ENCODE measurements at places on chromosomes 5 and 9.

- DNase-seq = no peak
Observed at GRCh38 chr5:179336871-179337795, 8.1 kb downstream of the ADAMTS2 start.

DNA sequence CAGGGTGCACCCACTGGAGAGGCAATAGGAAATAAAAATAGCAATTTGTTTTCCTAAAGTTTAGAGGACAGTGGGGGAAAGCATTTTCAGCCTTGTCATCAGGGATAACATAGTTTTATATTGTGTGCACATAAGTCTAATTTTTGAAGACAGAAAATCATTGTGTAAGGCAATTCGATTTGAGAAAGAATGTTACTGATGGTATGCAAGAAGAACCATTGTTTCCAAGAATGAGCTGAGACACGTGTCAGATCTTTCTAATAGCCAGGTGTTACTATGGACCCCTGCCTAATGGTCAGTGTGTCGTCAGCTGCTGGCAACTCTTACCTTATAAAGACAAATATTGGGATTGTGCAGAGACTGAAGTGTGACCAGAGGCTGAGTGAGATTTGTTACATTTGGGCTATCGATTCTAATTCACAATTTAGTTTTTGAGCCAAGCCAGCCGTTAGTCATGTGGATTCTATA, 67.1 kb upstream of the PPP2R2B start:
- DNase-seq = no peak

- DNase-seq = no peak
Observed at GRCh38 chr5:1910861-1911772, 28.4 kb upstream of the IRX4 start.

DNA sequence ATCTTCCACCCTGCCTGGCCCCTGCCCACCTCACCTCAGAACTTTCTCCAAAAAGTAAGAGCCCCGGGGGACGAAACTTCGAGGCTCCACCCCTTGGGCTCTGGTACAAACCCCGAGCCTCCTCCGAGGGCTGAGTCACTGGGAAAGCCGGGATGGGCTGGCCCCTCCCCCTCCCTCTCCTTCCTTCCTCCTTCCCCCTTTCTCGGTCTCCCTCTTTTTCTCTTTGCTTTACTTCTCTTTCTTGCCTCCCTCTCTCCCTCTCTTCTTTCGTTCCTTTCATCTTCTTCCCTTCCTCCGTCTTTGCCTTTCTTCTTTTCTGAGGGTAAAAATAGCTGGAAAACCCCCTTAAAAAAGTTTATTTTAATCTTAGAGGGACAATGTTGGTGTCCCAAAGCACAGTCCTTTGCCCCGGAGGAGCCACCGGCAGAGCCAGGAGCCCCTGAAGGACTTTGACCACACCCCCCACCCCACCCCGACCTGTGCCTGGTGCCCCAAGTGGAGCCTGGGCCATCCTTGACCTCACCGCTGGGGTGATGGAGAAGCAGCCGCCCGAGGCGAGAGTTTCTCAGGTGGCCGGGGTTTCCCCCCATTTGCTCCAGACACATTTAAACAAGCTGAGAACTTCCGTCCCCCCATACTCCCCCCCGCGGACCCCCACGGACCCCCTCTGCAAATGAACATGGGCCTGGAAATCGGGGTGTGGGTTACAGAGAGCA, 5.7 kb upstream of the NOTCH1 start:
- DNase-seq = no peak

DNA sequence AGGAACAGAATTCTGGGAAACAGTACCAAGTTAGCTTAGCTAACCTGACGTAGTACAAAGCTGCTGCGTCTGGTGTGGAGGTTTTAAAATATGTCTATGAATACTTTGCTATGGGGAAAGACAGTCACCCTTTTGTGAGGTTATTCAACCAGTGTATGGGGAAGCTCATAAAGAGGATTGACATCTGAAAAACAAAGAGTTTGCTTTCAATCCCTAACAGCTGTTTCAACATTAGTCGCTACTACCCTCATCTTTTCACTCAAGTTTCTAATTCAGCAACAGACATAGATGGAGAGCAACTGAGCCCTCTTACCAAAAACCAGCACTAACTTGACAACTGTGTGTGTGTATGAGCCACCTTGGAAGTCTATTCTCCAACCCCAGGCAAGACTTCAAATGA, 7.8 kb upstream of the MSANTD3 start:
- no peak for DNase-seq

GRCh38 chr5:113581388-113581787, 67.9 kb downstream of the YTHDC2 start:
- no peak for DNase-seq

DNA sequence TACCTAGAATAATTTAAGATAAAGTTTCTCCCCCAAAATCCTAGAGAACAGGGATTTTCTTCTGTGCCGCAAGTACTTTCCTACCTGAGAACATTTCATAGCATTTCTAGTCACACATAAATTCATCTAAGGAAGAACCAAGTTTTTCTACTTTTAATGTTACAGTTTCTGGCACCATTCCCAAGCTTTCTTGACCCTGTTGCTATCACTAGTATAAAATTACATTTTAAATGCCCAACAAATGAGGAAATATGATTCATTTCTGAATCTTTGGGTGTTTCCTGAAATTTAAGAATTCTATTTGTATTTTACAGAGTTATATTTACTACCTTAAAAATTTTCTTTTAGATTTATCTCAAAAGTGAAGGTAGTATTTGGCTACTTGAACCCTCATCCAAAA, 137.8 kb downstream of the LPAR1 start:
- DNase-seq = no peak

DNA sequence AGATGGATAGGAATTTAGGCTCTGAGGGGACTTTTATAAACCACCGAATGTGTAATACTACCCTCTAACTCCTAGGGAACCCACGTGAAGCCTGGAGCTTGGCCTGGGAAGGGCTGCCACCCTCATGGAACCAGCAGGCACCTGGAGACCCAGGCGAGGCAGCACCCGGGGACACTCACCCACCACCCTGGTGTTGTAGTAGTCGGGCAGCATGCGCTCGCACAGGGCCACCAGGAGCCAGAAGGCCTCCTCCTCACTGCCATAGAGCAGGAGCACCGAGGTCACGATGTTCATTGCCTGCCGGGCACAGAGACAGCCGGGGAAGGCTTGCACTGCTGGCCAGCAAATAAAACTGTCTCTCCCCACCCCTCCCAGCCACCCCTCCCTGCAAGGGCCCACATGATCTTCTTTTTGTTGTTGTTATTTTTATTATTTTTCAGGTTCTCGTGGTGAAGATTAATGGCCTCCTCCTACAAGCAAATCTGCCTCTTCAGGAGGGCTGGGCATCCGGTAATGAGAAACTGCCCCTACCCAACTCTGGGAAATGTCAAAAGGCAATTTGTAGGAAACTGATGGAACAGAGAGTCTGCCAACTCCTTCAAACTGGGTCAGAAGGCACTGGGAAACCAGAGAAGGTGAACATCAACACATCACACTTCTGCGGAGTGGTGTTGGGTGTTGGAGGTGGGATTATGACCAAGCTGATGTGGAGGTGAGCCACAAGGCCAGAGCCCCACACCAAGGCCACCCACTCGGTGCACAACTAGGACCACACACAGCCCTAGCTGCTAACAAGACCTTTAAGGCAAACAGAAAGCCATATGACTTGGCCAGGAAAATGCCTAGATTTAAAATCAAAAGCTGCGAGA, 17.4 kb upstream of the MRNIP start:
- DNase-seq = no peak

DNA sequence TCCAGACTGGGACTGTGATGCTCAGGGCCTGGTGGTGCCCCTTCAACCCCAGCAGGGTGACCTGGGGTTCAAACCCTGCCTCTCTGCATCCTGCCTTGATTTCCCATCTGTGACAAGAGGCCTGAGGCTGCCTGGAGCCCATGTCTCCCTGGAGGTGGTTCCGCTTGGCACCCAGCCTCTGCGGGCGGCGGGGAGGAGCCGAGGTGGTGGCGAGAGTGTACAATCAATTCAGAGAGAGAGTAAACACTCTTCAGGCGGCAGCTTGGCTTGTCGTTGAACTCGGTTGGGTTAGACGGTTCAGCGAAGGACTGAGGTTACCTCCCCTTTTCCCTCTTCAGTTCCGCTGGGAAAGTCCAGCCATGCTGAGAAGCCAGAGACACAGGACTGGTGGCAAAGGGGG, 39.3 kb downstream of the NTNG2 start:
- DNase-seq = no peak

DNA sequence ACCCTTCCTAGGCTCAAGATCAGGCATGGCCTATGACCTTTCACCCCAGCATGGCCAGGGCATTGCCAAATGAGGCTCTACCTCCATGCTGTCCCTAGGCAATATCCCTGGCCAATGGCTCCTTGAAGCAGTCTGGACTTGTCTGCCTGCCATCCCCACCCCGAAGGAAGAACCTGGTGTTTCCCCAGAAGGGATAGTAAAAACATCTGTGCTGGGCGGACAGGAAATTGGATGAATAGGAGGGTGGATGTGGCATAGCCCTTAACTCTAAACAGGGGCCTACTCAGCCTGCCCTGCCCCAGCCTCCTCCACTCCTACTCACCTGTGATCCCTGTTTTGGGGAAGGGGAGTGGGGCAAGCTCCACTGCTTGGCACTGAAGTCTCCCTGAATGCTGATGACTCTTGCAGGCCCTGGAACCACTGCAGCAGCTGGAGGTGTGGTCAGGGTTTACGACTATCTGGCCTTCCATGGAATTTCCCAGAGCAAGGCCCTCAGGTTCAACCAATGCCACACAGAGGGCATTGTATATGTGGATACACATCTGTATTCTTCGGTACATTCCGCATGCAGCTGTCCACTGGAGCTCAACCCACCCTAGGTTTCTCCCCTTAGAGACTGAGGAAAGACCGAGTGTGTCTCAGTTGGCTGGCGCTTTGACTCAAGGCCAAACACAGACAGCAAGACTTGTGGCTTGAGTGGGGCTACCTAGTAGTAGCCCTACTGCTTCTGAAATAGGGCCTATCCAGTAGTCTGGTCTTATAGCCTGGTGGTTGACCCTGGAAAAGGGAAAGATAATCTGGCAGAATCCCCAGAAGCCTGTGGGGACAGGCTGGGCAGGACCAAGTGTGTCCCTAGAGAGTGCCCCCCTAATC, 6.4 kb upstream of the P4HA2 start:
- DNase-seq = no peak

DNA sequence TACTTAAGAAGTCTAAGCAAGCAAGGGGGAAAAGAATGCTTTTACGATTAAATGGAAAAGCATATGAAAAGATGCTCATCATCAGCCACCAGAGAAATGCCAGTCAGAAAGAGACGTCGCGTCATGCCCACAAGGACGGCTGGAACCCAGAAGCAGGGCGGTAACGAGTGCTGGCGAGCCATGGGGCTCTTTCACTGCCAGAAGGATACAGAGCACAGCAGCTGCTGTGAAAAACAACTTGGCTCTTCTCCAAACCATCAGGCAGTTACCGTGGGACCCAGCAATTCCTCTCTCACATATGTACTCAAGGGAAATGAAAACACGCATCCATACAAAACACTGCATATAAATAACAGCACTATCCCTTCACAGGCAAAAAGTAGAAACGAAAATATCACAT, 95.5 kb downstream of the CAMSAP1 start:
- no peak for DNase-seq

- DNase-seq = no peak
Observed at GRCh38 chr5:116970318-116970717, 395.7 kb upstream of the SEMA6A start.

- DNase-seq = no peak
Observed at GRCh38 chr9:24614070-24614469, 68.4 kb upstream of the IZUMO3 start.

DNA sequence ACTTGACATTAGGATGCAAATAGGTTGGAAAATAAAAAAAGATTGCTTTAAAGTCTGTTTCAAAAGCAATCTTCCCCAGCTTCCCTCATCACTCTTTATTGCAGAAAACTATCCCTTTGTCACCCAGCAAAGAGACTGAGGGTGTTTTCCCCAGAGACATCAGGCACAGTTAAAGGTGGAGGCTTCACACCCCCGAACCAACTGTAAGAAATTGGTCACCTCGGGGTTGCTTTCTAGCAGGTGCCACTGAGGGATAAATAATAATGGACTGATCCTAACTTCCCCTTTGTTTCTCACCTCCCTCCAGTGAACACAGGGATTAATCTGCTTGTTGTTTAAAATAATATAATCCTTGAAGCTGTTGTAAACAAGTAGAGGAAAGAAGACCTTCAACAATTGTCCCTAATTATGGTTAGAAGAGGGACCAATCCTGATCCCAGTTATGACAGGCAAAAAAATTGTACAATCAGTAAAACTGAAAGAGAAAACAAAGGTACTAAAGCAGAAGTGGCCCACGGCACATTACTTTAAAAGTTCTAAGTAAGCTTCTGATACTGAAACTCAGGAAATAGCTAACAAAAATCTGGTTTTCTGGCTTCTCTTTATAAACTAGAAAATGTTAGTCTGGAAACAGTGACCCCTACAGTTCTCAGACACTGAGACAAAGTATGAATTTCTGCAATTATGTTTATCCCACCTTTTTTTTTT, 6.6 kb upstream of the PCSK1 start:
- DNase-seq = no peak

- no peak for DNase-seq
Observed at GRCh38 chr5:14236757-14237156, 93.6 kb downstream of the TRIO start.

DNA sequence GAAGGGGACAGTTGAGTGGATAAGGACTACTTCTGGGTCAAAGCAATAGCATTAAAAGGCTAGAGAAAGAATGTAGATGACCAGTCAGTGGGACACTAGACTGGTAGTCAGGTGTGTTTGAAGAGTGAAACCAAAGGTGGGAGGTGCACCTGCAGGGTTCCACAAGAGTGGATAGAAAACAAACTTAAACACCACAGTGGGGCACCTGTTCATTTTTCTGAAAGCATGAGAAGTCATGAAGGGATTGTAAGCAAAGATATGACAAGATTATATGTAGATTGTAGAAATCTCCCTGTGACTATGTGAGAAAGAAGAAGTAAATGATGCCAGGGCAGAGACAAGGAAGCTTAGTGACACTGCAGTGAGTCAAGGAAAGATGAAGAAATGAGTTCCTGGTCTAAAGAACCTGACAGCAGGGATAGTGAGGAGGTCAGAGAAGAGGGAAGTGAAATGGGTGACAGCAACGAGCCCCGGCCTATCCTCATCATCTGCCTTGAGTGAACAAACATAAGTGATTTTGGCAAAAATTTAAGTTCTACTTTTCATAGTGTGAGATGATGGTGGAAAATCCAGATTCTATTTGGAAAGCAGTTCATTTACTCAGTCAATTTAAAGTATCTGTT, 296.9 kb downstream of the TLE4 start:
- no peak for DNase-seq

DNA sequence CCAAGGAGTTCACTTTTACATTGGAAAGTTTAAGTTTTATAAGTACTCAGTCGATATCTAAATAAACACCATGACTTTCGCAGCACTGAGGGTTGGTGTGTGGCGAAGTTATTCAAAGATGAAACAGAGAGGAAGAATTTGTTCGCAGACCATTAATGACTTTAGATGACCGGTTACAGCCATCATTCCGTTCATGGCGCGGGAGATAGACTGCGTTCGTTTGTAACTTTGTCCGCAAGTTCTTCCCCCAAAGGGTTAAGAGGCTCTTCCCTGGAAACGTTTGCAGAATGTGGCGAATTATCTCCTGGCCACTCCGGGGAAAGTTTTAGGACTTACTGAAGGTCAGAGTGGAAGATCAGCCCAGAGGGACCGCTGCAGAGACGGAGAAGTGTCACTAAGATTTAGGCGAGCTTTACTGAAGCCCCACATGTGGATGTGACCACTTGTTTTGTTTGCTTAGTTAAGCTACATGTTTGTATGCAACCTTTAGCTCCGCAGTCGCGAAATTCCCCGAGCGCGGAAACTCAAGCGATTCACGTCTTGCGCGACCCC, 2.2 kb upstream of the FOXD1 start:
- DNase-seq = no peak

GRCh38 chr5:6135977-6136376, 242.4 kb downstream of the MED10 start:
- DNase-seq = no peak
